ENCODE measurements at places on chromosomes 1 and 21. TPM values are rescaled to one million over a fixed set of nuclear protein-coding genes. Genes with fewer than 3 reads are reported as not detected.

- no peak overlapping the region for H3K27ac ChIP-seq
- no peak overlapping the region for H3K4me3 ChIP-seq
- peaks cover 10% of the 10 kb centered on the region for H3K4me1 ChIP-seq
- no peaks in the 10 kb centered on the region for H3K27me3 ChIP-seq
These were observed 16.0 kb downstream of the MEF2D start for GRCh38 chr1:156484480-156485058.

DNA sequence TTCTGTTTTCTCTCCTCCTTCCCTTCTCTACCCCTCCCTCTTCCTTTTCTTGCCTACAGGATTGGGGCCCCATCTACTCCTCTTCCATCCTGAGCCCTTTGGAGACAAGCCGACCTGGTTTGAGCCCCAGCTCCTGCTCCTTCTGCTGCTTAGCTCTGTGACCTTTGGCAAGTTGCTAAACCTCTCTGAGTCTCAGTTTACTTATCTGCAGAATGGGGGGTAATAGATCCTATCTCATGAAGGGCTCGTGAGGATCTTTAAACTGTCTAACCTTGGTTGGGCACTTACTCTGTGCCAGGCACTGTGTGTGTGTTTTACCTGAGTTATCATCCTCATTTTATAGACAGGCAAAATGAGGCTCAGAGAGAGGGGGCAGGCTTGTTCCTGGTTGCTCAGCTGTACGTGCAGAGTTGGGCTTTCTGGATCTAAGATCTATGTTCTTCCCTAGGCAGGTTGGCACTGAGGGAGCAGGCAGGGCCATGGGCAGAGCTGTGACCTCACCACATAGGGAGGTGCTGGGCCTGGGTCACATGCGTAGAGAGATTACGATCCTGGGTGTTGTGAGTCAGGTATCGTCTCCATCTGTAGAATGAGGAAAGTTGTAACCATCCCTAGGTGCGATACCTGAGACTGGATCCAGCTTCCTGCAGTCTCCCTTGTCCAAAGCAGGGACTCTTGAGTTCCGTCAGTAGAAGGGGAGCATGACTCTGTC is 58.5 kb downstream of the FOXO6 start:
- H3K36me3 ChIP-seq = no peaks in the 10 kb centered on the region
- H3K4me3 ChIP-seq = no peak overlapping the region
- H3K4me1 ChIP-seq = no peaks in the 10 kb centered on the region
- H3K27me3 ChIP-seq = no peaks in the 10 kb centered on the region
- no peak for DNase-seq

The RNU1-3 gene
- total RNA-seq = 4,050 TPM

GRCh38 chr1:150283260-150283659 is 906 bp downstream of the CIART start:
- H3K4me3 ChIP-seq = no peak overlapping the region
- H3K27ac ChIP-seq = no peak overlapping the region
- H3K27me3 ChIP-seq = no peaks in the 10 kb centered on the region

The SPRR2A gene
- not detected for total RNA-seq

Measured in pancreas (tissue), 10 donors.